Pulmonary artery endothelial cell (primary cell): ENCODE measurements at places on chromosomes 11 and 22. TPM values are rescaled to one million over a fixed set of nuclear protein-coding genes. Genes with fewer than 3 reads are reported as not detected.

Gene OR52H1
- not detected in 2 replicates for total RNA-seq

Gene RBMXL2
- 0.04 and 0.20 TPM in 2 replicates for total RNA-seq

Gene CCDC157
- 1.3 and 1.6 TPM in 2 replicates for total RNA-seq

Gene FOLH1
- 0.07 TPM in 1 of 2 replicates, not detected in the other for total RNA-seq

Gene ZNF70
- total RNA-seq: 2.6 TPM in 2 replicates

Gene SELENOH
- total RNA-seq: 60.6 and 86.0 TPM in 2 replicates

Gene CEND1
- total RNA-seq: 0.13 and 0.14 TPM in 2 replicates

Gene WNT11
- not detected in 2 replicates for total RNA-seq

Gene OR51B2
- not detected in 2 replicates for total RNA-seq

Gene LGALS12
- not detected in 2 replicates for total RNA-seq

Gene EP300
- total RNA-seq: 21.8 and 37.5 TPM in 2 replicates
